ENCODE measurements at places on chromosomes 5 and 9. TPM values are rescaled to one million over a fixed set of nuclear protein-coding genes. Genes with fewer than 3 reads are reported as not detected.

GRCh38 chr5:180130876-180131740, 59.5 kb upstream of the RNF130 start:
- H3K4me3 ChIP-seq, result no peak overlapping the region
- H3K4me1 ChIP-seq, result no peaks in the 10 kb centered on the region
- no peak for DNase-seq
- peaks cover 17% of the 10 kb centered on the region for H3K27me3 ChIP-seq
- H3K36me3 ChIP-seq, result no peaks in the 10 kb centered on the region
- H3K27ac ChIP-seq, result no peak overlapping the region

- no peaks in the 10 kb centered on the region for H3K27me3 ChIP-seq
- peak overlapping the region; percentile 100 for H3K27ac ChIP-seq
- H3K36me3 ChIP-seq, result peaks cover 6% of the 10 kb centered on the region
- peaks cover 29% of the 10 kb centered on the region for H3K4me1 ChIP-seq
- peak overlapping the region; percentile 96 for H3K4me3 ChIP-seq
Observed at GRCh38 chr5:43482490-43483297, 971 bp downstream of the TMEM267 start.

CHSY3 gene
- total RNA-seq, result 0.29 TPM

PRUNE2 gene
- total RNA-seq, result 0.12 TPM

ARID3C gene
- total RNA-seq, result 0.17 TPM

All from HFFc6 (cell line).